Caco-2 (cell line): ENCODE measurements at places on chromosomes 7 and 10. TPM values are rescaled to one million over a fixed set of nuclear protein-coding genes. Genes with fewer than 3 reads are reported as not detected.

DNA sequence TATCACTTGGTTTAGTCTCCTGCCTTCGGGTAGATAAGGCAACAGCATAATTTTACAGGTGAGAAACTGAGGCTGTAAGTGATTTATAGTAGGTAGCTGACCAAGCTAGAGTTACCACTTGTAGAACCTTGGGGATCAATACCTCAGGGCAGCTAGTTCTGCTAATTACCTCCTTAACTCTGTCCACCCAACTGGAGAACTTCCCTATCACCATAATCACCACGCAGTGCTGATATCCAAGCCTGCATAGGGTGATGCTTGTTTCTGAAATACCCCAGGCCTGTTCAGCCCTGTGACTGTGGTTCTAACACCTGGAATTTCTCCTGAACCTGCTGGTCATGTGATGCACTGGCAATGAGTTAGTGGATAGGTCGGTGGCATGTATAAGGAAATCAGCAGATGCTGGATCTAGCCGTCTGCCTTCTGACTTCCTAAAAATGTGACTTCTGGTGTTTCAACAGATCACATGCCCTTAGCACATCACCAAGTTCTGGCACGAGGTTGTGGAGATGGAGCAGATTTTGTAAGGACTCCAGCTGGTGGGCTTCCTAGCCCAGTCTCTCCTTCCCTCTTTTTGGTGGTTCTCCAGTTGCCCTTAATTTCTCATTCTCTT is 15.3 kb downstream of the PLAU start:
- no peak overlapping the region for H3K4me3 ChIP-seq
- H3K4me1 ChIP-seq: no peaks in the 10 kb centered on the region
- no peak for DNase-seq
- H3K27ac ChIP-seq: no peak overlapping the region
- no peaks in the 10 kb centered on the region for H3K36me3 ChIP-seq

CAV2 gene
- total RNA-seq: 17.6 and 18.1 TPM in 2 replicates

GRCh38 chr10:122286867-122287266 is 15.8 kb downstream of the BTBD16 start:
- H3K27ac ChIP-seq: no peak overlapping the region
- no peaks in the 10 kb centered on the region for H3K36me3 ChIP-seq
- H3K4me1 ChIP-seq: no peaks in the 10 kb centered on the region

CHAT gene
- 0.18 and 0.32 TPM in 2 replicates for total RNA-seq

DNA sequence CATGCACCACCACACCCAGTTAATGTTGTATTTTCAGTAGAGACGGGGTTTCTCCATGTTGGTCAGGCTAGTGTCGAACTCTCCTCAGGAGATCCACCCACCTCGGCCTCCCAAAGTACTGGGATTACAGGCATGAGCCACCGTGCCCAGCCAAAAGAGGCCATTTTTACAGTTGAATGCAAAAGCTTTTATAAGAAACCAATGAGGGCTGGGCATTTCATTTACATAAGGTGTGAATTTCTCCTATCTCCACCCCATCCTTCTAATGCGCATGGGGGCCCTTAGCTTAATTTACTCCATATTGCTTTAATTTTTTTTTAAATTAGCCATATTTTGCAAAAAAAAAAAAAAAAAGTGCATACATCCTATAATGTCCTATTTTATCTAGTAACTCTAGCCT is 25.1 kb upstream of the EIF4H start:
- no peak overlapping the region for H3K4me3 ChIP-seq
- H3K4me1 ChIP-seq: no peaks in the 10 kb centered on the region
- H3K27ac ChIP-seq: no peak overlapping the region
- no peaks in the 10 kb centered on the region for H3K27me3 ChIP-seq
- no peaks in the 10 kb centered on the region for H3K36me3 ChIP-seq

PLXNA4 gene
- total RNA-seq: 0.43 and 0.58 TPM in 2 replicates

ZNF22 gene
- total RNA-seq: 46.5 and 60.8 TPM in 2 replicates

GRCh38 chr7:149140831-149141230 is 6.4 kb upstream of the ZNF398 start:
- no peak overlapping the region for H3K4me3 ChIP-seq
- no peak for DNase-seq
- peaks cover 10% of the 10 kb centered on the region for H3K4me1 ChIP-seq
- no peak overlapping the region for H3K27ac ChIP-seq

DNA sequence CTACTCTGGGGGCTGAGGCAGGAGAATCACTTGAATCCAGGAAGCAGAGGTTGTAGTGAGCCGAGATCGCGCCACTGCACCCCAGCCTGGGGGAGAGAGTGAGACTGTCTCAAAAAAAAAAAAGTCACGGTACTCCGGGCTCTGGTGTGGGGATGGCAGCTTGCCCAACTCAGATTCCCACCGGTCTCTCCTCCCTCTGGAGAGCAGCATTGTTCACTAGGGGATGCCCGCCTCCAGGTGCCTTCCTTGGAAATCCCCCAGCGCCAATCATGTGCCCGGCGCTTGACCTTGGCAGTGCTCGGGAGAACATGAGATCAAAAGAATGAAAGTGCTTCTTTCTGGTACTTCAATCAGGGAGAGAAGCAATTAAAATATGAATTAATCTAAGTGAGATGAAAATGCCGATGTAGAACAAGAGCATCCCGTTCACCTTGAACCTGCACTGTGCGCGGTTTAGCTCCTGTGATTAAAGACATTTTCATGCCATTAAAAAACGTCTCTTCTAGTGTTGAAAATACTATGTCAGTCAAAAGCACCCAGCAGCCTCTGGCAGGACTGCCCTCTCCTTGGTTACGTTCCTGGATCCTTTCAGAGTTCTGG is 1127.3 kb upstream of the AUTS2 start:
- H3K36me3 ChIP-seq: no peaks in the 10 kb centered on the region
- no peaks in the 10 kb centered on the region for H3K27me3 ChIP-seq
- no peak overlapping the region for H3K27ac ChIP-seq
- H3K4me3 ChIP-seq: no peak overlapping the region

CNNM1 gene
- not detected in 2 replicates for total RNA-seq

C7orf33 gene
- total RNA-seq: 0.23 TPM in 1 of 2 replicates, not detected in the other

- H3K4me1 ChIP-seq: peaks cover 5% of the 10 kb centered on the region; the same call in 1 of the 2 replicates
- H3K4me3 ChIP-seq: no peak overlapping the region
- DNase-seq: no peak
- no peaks in the 10 kb centered on the region for H3K36me3 ChIP-seq
- peaks cover 1% of the 10 kb centered on the region; the same call in 1 of the 2 replicates for H3K27me3 ChIP-seq
- H3K27ac ChIP-seq: no peak overlapping the region
These were observed 175.7 kb upstream of the INHBA start for GRCh38 chr7:41878309-41879295.

DNA sequence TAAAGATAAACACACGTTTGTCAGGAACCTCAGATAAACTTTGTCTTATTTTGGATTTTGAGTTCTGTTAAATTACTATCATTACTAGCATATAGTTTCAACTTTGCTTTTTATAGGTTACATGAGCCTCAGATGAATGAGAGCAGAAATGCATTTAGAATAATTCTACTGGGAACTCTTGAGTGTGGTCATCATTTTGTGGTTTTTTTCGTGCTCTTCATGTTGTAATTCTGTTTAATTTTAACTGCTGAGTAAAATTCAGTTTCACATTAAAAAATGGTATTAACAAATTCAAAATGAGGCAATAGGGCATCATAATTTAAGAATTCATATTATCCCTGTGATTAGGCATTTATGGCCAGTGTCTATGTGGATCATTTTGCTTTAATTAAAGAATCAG is 72.9 kb downstream of the GNAI1 start:
- no peak for DNase-seq
- H3K27me3 ChIP-seq: no peaks in the 10 kb centered on the region
- peaks cover 13% of the 10 kb centered on the region for H3K4me1 ChIP-seq
- H3K36me3 ChIP-seq: no peaks in the 10 kb centered on the region

DNA sequence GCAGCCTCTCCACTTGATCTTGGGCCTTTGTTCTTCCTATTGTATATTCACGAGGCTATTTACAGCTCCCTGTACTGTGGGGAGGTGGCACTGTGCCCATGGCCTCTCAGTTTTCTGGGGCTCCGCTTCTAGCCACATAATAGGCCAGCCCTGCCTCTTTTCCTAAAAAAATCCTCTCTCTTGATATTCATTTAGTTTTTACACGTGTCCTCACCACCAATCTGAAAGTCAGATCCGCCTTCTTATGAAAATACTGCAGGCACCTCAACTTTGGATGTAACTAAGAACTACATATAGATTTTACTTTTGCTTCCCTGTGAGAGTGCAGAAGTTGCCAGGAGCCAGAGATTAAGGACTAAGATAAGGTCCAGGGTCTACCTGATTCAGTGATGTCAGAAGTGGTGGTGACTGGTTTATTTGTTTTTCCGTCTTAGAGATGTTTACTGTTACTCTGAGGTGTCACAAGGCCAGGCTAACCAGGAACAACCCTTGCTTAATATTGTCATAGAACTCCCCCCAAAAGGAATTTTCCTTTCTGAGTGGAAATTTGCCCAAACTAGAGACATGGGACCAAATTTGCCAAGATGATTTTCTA is 7.8 kb downstream of the BAMBI start:
- 0 out of 2 replicates have a peak, but pooled peaks cover 1% of the 10 kb centered on the region for H3K36me3 ChIP-seq
- no peak for DNase-seq
- H3K27ac ChIP-seq: no peak overlapping the region
- peaks cover 63% of the 10 kb centered on the region for H3K4me1 ChIP-seq

DNA sequence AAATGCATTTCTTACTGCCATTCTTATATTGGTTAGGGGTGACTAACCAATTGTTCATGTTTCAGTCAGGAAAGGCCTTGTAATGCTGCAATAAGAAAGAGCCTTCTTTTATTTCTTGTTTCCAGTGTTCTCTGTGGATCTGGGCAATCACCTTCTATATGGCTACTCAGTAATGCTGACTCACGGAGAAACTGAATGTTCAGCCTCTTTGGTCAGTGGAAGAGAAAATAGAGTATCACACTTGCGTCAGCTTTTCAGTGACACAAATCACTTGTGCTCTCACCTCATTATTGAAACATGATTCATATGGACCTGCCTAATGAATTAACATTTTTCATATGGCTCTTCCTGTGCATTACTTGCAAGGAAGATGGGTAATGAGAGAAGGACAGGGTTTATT is 243.9 kb upstream of the POT1 start:
- no peaks in the 10 kb centered on the region for H3K27me3 ChIP-seq
- H3K4me3 ChIP-seq: no peak overlapping the region
- no peaks in the 10 kb centered on the region for H3K4me1 ChIP-seq
- no peak for DNase-seq
- H3K36me3 ChIP-seq: no peaks in the 10 kb centered on the region

DNA sequence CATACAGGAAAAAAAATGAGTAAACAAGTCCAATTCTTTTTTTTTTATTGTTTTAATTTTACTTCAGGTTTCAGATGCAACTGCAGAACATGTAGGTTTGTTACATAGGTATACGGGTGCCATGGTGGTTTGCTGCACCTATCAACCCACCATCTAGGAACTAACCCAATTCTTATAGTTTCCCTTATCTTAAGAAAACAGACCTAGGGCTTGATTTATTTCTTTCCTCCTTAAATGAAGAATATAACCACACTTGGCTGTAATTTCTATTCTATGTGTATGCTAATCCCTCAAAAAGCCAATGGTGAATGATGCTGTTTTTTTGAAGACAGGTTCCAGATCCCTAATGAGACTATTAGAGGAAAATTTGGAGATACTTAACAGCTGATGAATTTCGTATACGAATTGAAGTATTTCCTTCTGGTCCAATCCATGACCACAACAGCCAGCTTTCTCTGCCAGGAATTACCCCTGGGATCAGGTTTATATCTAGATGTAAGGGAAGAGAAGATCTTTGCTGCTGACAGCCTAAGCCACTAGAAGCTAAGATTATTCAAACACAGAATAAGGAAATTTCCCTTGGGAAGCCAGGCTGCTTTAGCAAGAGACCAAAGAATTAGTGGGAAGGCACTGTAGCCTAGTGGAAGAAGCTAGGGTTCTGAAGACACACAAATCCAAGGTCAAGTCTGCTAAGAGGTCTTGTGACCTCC is 115.8 kb downstream of the INHBA start:
- no peaks in the 10 kb centered on the region for H3K4me1 ChIP-seq
- no peak overlapping the region for H3K4me3 ChIP-seq
- no peak overlapping the region for H3K27ac ChIP-seq

DNA sequence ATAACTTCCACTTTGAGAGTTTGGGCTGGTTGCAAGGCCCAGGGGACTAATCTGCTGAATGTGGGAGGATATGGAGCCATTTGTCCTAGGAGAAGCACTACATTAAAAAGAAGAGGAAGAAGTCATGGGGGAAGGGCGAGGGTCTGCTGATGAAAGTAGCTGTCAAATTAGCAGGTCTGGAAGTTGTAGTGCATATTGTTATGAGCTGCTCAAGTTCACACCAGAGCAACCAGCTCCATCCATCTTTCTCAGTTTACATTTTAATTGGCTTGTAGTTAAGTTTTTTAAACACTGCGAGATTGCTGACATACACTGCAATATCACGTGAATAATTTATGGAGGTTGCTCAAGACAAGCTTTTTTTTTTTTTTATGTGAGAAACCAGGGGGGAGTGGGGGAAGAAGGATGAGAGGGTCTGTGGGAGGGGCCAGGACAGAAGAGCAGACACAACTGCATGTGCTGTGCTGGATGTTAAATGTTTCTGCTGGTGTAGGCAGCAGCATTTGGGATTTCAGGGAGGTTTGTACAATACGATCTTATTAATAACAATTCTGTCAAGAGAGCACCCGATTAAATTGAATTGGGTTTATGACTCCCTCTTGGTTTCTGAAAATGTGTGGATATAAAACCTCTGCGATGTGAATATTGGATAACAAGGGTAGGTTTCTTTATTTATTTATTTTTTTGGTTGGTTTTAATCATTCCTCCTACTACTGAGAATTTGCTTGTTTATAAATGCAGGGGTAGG is 759.0 kb upstream of the GALNT17 start:
- no peak overlapping the region for H3K27ac ChIP-seq
- no peak for DNase-seq
- H3K4me1 ChIP-seq: no peaks in the 10 kb centered on the region

DNA sequence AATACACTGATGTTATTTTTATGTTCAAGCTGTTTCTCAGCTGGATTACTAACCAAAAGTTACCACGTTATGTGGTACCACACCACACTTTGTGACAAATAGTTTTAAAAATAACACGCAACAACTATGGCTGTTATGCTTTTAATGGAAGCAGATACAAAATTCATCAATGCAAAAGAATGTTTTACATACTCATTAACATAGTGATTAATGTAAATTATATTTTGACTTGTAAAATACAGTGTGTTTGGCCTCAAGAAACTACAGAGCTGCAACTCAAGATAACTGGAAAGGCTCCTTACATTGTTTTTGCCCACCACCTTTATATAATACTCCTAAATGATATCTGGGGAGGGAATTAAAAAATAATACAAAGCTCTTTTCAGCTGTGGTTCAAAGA is 25.5 kb downstream of the NCOA4 start:
- no peaks in the 10 kb centered on the region for H3K27me3 ChIP-seq
- H3K27ac ChIP-seq: no peak overlapping the region
- H3K4me1 ChIP-seq: peaks cover 13% of the 10 kb centered on the region

DNA sequence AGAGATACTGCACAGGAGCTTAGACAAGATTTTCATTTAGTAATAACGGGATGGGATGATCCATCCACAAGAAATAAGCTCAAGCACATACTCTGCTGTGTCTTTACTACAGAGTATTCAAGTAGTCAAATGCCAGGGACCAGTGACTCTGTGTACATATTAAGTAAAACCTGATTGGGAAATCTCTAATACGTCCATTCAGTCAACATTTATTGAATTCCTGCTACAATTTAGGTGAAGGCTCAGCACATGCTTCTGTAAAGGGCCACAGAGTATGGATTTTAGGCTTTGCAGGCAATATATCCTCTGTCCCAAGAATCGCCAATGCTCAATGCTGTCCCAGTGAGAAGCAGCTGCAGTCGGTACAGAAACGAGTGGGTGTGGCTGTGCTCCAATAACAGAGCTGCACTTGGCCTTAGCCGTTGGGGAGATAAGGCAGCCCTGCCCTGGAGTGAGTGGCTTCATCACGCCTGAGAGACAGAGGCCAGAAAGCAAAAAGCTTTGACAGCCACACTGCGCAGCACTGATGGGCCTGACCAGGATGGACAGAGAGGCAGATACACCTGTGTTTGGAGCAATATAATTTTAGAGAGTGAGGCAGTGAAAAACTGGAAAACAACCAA is 186.8 kb downstream of the PARD3 start:
- H3K27ac ChIP-seq: no peak overlapping the region
- no peak overlapping the region for H3K4me3 ChIP-seq
- H3K4me1 ChIP-seq: no peaks in the 10 kb centered on the region
- DNase-seq: no peak
- no peaks in the 10 kb centered on the region; the same call in 1 of the 2 replicates for H3K36me3 ChIP-seq
